Activated naive CD4-positive, alpha-beta T cell treated with anti-CD3 and anti-CD28 coated beads for 36 hours (primary cell): ENCODE measurements at places on chromosomes 7 and 10. TPM values are rescaled to one million over a fixed set of nuclear protein-coding genes. Genes with fewer than 3 reads are reported as not detected.

- no peak for DNase-seq
These were observed 30.8 kb upstream of the FXYD4 start for GRCh38 chr10:43340619-43341018.

Gene BBIP1
- total RNA-seq = 42.6 TPM

- no peak for DNase-seq
These were observed 5.6 kb downstream of the TMEM168 start for GRCh38 chr7:112784603-112785002.

Gene ANKRD1
- not detected for total RNA-seq

GRCh38 chr10:87846023-87846422, 17.3 kb downstream of the KLLN start:
- DNase-seq = no peak

GRCh38 chr7:65230231-65230630, 143.4 kb upstream of the ZNF92 start:
- DNase-seq = no peak

DNA sequence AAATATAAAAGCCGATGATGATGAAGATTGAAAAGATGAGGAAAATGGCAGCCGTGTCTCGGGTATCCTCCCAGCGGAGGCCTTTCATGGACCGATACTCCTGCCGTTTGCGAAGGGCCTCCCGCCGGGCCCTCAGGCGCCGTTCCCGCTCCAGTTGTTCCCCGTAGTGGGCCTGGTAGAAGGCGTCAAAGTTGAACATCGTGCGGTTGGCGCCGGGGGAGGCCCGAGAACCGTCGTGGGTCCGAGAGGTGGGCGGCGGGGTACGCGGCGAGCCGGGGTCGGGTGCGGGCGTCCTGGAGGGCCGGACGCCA, 553 bp downstream of the DNAJC30 start:
- DNase-seq = no peak

- no peak for DNase-seq
These were observed 101.4 kb downstream of the INSYN2A start for GRCh38 chr10:127094984-127095383.

Gene CALHM3
- not detected for total RNA-seq

DNA sequence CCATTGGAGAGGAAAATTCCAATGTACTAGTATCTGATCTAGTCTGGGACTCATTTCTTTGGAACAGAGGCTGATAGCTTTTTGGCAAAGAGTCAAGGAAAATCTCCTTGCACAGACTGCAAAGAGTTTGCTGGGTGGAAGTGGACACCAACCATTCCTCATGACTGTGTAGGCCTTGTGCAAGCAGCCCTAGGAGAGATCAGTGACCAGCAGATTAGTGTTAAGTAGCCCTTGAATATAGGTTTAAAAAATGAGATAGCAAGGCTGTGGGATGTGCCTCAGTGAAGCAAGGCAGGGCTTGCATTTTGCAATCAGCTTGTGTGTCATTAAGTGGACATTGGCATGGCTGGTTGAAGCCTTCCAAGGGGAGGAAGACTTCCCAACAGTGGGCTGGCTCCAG, 341.6 kb downstream of the PLXNA4 start:
- DNase-seq = no peak

Gene CDC14C
- total RNA-seq = not detected

DNA sequence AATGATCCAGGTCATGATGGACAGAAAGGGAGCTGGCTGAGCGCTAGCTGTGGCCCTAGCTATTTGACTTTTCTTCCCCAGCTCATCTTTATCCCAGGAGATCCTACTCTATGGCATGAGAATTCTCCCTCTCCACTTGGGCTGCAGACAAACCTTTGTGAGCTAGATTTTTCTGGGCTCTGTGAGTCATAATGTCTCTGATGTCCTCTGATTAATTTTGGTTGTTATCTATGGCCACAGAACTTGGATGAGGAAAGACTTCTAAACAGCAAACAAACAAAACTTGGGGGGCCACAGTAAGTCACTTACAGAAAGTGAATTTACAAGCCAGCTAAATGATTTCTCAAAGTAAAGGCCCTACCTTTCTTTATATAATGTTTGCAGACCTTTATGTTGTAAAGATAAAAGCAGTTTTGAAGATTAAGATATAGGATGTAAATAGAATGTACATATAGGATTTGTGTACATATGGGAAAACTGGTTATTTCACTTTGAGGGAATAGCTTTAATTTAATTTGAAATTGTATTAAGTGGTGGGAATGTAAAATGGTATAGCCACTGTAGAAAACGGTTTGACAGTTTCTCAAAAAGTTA, 10.4 kb downstream of the ABLIM1 start:
- DNase-seq = no peak

GRCh38 chr7:134546955-134547354, 2.0 kb upstream of the AKR1B15 start:
- DNase-seq = no peak

DNA sequence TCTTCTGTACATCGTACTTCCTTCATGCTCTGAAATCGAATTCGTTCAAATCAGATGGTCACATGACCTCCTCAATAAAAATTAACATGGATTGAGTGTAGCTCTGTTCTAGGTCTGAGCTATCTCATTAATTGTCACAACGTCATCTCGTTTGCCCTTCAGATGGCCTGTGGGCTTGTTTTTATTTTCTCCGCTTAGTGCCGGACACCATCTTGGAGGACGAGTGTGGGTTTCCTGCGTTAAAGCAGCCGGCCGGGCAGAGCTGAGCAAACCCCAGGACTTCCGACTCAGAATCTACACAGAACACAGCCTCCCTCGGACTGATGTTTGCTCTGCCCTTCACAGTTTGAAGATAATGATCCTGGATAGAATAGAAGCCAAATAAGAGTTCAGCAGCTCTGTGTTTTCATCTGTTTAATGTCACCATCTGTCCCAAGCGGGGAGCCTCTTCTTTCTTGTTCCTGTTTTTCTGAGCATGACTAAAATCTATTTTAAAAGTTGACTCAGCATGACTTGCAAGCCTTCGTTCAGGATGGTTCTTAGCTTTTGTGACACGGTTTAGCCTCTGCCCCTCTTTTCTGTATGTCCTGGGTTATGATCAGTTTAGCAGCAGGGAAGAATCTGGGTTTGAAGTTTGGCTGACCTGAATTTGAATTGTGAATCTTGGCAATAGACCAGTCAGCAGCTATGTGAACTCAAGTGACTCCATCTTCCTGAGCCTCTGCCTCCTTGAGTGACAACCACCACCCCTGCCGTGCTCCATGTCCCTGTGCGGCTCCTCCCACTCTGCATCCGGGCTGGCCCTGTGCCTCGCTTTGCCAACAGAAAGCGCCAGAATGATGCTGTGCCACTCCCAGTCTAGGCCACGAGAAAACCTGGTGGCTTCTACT, 30.6 kb upstream of the GALNTL5 start:
- peak; percentile 60 for DNase-seq

DNA sequence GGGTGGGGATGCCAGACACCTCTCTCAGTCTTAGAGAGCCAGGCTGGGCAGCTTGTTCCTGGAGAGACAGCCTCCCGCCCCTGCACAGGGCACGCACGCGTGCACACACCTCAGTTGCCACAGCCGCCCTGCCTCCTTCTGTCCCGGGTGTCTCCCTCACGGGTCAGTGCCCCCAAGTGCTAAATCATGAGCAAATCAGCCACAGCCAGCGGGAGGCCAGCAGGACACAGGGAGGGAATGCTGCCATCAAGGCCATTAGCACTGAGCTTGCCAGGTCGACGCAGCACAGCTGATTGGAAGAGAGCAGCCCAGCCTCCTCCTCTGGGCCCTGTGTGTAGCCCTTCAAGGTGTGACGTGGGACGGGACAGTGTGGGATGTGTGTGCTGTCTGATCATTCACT, 130.4 kb downstream of the CDH23 start:
- DNase-seq = no peak

Gene CARD11
- 99.4 TPM for total RNA-seq

DNA sequence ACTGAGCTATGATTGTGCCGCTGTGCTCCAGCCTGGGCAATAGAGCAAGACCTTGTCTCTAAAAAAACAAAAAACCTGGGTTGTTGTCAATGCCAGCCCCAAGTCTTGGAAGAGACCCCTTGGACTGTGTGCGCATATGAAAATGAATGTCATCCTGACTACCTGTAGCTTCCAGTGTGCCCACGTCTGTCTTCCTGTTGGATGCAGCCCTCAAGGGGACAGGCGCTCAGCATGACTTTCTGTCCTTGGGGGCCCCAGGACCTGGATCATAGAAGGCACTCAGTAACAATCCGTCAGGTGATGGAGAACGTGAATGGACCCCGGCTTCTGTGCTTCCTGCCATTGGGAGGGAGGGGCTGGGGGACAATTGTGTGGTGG, 9.0 kb downstream of the PRF1 start:
- DNase-seq = no peak

- DNase-seq = no peak
These were observed 30.6 kb upstream of the UBE2D1 start for GRCh38 chr10:58304099-58304633.

DNA sequence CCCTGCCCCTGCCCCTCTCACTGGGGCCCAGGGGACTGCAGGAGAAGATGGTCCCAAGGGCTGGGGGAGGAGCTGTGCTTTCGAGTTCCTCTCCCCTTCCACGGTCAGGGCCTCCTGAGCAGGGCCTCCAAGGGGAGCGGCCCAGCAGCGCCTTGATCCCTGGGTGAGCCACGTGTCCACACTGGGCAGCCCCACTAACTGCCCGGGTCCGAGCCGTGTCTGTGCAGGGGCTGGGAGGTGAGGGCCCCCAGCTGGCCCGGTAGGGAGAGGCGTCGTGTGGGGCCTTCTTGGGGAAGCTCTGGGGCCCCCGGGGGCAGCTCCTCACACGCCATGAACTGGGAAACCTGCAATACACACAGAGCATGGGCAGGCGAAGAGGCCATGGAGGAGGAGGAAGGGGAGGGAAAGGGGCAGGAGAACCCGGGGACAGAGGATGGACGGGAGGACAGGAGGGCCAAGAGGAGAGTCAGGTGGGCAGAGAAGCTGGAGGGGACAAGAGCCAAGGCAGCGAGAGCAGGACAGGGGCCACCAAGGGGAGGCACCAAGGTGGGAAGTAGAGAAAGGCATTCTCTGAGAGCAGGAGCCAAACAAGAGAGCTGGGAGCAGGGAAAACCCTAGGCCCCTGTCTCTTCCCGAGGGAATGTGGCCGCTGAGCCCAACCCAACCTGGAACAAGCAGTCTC, 32.8 kb downstream of the KCNH2 start:
- peak; percentile 1 for DNase-seq

DNA sequence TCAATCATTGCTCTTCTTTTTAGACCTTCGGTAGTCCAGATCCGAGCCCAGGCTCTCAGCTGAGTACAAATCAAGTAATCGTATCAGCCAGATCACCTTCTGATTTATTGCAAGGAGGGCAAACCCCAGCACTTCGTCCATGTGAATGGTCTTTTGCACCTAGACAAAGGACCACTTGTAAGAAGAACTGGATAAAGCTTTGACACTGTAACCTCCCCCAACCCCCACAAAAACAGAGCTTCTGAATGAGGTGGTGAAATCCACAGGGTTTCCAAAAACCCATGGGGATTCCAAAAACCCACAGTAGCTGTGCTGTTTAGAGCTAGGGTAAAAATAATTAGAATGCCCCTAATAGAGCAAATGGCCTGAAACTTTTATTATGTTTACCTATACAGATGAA, 148.8 kb upstream of the ODAD2 start:
- DNase-seq = no peak

GRCh38 chr10:15609246-15609645, 110.5 kb downstream of the ITGA8 start:
- no peak for DNase-seq

GRCh38 chr7:132135746-132136385, 440.4 kb downstream of the PLXNA4 start:
- DNase-seq = no peak

Gene OR2A42
- not detected for total RNA-seq

DNA sequence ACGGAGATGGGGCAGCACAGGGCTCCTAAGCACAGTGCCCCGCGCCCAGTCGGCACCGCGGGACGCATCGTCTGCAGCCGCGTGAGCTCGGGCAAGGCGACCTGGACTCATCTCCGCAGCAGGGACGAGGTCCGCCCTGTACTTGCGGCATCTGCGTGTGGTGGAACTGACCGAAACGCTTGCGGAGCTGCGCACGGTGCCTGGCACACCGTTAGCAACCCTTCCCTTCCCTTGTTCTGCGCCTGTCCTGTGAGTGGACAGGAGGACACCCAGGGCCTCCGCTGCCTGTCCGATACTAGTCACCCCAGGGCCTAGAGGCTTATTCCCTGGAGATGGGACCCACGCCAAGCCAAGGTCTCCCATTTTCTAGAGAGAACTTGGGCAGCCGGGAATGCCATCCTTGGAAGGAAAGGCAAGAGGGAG, 98.5 kb downstream of the WDR11 start:
- DNase-seq = no peak

Gene ADK
- 43.9 TPM for total RNA-seq

DNA sequence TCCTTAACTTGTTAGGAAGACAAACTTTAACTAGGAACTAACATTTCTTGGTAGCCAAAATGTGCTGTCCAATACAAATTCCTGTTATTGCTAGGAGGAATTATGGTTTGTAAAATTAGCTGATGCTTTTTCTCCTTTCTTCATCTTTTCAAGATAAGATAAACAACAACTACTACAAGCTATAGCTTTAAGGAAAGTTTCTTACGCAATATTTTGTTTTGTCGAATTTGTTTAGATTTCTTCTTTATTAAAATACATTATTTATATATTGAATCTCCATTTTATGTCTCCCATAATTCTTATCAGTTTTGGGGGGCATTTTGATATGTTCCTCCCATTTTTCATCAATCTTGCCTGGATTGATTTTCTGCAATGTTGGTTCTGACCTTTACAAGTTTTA, 277.5 kb downstream of the SUGCT start:
- DNase-seq = no peak
